ENCODE measurements at places on chromosomes 1 and 21.
A peak's percentile ranks its signal among the peaks of the same experiment; 100 is the strongest.

GRCh38 chr1:8856689-8857412 is 21.6 kb downstream of the ENO1 start:
- no peak for DNase-seq

DNA sequence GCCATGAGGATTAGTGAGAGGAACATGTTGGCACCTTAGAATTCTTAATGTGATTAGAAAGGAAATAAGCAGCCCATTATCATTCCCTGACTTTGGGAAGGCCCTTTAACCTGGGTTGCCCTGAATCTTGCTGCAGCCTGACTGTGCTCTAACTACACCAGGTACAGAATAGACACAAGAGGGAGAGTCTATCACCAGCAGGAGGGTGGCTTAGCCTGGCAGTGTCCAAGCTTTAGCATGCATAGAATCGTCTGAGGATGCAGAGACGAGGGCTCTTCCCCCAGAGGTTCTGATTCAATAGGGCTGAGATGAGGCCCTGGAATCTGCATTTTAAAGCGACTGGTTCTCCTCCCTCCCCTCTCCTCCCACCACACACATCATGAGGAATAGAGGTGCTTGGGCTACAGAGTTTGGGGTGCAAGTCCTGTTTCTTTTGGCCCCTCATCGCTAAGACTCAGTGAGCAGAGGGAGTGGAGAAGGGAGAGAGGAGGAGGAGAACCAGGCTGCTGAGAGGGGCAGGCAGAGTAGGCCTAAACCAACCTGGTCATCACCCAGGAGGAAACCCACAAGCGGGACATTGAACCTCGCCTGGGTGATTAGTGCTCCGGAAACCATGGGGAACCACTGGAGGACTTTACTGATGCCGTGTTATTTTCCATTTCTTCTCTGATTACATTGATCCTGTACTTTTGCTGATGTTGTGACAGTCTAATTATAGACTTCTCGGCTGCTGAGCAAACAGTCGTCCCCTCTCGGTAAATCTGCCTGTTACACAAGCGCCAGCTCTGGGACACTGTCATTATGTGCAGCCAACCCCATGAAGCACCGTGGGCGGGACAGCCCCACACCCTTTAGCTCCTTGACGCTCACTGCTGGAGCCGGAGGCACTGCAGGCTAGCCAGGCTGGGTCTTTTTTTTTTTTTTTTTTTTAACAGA is 6.3 kb upstream of the TENT5C start:
- no peak for DNase-seq

DNA sequence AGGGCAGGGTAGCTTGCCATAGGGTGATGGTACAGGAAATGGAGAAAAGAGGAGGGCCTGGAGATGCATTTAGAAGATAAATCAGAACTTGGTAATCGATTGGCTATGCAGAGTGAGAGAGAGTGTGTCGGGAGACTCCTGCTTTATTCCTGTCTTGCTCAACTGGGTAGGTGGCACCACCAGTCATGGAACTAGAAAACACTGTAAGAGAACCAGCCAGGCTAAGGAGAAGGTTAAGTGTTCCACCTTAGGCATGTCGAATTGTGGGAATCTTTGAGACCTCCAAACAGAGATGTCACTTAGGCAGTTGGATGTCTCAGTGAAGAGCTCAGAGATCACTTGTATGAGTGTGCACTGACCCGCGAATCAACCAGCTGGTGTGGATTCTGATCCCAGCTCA is 28.7 kb upstream of the RD3 start:
- DNase-seq = no peak

- no peak for DNase-seq
Observed at GRCh38 chr1:212686591-212686990, 13.0 kb downstream of the BATF3 start.

DNA sequence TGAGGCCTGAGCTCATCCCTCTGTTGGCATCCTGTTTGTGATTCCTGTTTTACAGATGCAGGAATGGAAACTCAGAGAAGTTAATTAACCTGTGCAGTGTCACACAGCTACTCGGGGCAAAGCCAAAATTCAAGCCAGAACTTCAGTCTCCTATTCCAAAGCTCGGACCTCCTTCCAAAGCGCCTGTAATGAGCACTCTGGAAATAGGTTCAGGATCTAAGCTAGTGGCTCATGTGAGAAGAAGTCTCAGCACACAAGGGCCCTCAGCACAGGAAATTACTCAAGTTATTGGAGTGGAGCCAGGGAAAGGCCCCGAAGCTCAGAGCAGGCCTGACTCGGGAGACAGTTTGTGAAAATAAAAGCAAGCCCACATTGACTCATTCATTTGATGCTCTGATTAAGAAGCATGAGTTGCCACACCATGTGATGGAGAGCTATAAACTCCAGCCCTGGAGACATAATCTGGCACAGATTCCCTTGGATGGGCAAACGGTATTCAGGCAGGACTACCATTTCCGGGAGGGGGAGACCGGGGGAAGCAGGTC is 50.6 kb upstream of the LYST start:
- DNase-seq = peak; percentile 88

DNA sequence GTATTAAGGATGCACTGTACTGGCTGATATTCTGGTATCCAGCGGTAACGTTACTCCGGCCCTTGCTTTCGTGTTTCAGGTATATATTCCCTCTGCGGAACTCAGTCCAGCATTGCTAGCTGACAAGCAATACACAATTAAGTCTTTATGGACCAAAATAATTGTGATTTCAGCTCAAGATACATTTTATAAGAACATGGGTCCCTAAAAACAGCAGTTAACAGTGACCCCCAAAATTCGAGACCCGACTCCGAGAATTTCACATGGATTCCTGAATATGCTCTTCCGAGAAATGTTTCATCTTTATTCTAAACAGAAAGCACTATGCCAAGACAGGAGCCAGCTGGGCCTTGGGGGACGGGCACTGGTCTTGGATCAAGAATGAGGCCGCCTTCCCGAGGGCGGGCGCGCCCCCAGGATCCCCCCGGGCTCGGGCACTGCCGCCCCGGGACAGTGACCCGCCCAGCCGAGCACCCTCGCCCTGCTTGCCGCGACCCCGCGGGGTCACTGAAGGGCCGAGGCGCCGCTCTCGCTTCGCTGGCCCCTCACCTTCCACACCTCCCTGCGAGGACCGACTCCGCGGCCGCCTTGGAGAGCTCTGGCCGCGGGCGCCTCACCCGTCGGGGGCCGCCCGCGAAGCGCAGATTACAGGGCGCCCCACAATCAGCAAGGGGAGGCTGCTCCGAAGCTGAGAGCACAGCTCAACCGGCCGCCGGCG is 610 bp downstream of the SCYL3 start:
- no peak for DNase-seq

- peak; percentile 45 for DNase-seq
Observed at GRCh38 chr1:210232511-210233215, at the start of gene SERTAD4. TSS of gene SERTAD4 (plus strand) at chr1:210232796. CDS start at chr1:210237961, 5,165 bp downstream.

DNA sequence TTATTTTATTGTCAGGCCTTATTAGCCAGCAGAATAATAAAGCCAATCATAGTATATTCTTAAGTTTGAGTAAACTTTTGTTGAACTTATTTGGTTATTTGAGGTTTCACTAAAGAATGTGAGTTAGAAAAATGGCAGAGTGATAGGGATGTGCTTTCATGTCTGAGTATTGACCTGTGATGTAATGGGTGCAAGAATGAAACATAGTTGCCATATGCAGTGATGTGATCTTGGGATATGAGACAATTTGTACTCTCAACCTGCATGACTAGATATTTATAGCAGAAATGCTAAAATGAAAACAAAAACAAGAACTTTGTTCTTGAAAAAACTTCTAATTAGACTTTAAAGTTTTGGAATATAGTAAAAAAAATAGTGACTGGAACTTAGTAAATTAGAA is 97.9 kb downstream of the DISP1 start:
- no peak for DNase-seq

DNA sequence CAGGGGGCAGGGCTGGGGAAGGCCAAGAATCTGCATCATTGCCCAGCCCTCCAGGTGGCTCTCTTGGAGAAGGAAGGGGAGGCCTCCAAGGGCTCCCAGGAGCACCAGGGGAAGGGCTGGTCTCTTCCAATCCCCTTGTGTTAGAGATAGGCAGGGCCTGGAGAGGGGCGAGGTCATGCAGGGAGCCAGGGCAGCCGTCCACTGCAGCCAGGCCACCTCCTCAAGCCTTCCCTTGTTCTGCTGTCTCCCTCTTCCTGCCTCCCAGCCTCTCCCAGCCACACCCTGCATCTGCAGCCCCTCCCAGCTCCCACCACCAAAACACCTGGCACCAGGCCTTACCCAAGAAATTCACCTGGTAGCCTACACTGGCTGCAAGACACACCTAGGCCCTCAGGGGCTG is 105.3 kb upstream of the IFFO2 start:
- DNase-seq = no peak

DNA sequence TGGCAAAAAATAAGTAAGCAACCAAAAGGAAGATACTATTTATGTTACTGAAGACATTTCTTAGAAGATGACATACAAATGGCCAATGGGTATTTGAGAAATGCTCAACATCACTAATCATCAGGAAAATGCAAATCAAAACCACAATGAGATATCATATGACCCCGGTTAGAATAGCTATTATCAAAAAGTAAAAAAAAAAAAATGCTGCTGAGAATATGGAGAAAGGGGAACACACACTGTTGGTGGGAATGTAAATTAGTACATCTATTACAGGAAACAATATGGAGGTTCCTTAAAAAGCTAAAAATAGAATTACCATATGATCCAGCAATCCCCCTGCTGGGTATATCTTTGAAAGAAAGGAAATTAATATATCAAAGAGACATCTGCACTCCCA is 34.3 kb upstream of the CREG1 start:
- no peak for DNase-seq

- no peak for DNase-seq
Observed at GRCh38 chr1:66395202-66396061, 138.5 kb upstream of the SGIP1 start.

GRCh38 chr1:86567878-86568277 is 21.0 kb downstream of the CLCA4 start:
- DNase-seq = no peak

GRCh38 chr1:230702934-230703678 is 10.8 kb downstream of the AGT start:
- DNase-seq = no peak

- DNase-seq = no peak
Observed at GRCh38 chr1:1732381-1732780, 8.2 kb upstream of the CDK11A start.

- no peak for DNase-seq
Observed at GRCh38 chr1:215005656-215006345, 76.7 kb upstream of the KCNK2 start.

DNA sequence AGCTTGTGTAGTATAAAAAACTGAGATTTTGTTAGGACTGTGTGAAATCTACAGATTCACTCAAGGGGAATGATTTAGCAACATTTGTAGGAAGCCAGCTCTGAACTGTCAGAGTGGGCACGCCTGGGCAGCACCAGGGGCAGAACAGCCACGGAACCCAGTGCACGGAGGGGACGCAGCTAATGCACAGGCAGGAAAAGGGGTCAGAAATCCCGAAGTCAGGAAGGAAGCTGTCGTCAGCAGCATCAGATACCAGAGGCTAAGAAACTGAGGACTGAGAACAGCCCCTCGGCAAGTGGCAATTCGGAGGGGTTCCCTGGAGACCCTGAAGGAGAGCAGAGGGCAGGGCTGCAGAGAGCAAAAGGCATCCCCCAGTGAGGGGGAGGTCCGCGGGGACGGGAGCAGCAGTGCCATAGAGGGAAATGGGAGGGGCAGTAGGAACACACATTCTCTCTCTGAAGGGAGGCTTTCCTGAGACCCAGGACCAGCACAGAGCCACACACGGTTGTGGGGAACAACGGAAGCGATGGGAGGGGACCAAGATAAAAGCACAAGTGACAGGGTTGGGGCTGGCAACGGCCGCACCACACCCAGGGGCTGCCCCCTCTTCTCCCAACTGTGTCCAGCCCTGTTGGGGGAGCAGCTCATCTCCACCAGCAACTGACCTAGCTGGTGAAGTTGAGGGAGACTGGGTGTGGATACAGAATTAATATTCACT is 12.7 kb downstream of the UBE2J2 start:
- no peak for DNase-seq

DNA sequence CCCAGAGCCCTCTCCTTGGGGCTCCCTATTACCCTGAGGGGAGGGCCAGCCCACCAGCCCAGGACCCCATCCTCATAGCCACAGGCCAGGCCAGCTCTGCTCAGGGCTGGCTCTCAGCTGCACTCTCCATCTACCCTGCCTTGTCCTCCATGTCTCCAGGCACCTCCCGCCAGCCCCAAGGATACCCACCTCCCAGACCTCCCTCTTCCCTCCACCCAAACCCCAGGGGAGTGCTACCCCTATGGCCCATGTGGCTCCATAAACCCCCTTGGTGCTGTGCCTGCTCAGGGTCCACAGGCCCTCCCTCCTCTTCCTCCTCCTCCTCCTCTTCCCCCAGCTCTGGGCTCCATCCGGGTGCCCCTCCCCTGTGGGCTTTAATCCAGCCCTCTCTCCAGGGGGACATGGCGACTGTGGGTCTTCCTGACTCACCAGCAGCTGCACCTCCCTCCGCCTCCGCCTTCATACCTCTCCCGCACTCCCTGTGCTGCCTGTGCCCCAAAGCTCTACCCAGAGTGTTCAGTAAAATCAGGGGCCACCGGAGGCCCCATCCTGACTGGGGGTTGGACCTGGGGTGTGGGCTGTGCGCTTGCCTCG is 9.1 kb downstream of the YBEY start:
- no peak for DNase-seq

- DNase-seq = no peak
Observed at GRCh38 chr1:110916669-110917306, 43.8 kb downstream of the CD53 start.

DNA sequence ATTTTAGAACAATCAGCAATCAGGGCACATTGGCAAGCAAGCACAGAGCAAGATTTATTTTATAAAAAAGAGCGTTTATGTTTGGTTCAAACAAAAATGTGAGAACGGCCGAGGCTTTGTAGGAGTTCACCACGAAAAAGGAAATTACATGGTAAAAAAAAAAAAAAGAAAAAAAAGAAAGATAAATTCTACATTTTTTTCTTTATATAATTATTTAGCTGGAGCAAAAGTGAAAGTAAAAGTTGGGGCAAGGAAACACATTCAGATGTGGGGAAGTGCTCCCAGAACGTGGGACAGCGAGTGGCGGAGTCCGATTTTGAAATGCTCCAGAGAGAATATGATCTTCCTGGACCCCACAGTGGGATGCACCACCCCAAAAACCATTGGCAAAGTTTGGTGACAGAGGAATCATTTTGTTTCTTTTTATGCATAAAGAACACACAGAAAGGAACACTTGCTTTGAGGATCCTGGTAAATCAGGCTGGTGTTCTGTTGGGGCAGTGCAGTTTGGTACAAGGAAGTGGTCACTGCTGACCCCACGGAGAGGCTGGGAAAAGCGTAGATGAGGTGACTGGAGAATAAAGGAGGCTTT is 16.3 kb upstream of the ATP5PO start:
- no peak for DNase-seq

- no peak for DNase-seq
Observed at GRCh38 chr1:78370779-78371482, 119.8 kb upstream of the PTGFR start.

DNA sequence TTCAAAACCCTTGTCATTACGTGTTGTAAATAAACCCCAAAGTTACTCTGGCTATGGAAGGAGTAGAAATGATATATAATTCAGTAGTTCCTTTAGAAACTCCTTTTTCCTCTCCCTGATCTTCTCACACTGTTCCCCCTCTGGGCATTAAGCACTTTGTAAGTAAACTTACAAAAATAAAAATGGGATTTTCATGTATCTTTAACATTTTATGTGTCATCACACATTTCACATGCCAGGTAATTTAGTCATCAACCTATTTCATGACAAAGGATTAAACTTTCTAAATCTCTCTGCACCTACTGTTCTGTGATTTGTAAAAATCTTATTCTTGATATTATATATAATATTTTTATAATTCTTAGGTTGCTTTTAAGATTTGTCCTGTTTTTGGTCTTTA is 176.9 kb downstream of the NEK7 start:
- DNase-seq = no peak

GRCh38 chr21:32007456-32007855 is 134.6 kb downstream of the HUNK start:
- peak; percentile 65 for DNase-seq
